Aorta (tissue), 5 donors: ENCODE measurements at places on chromosomes 7 and 10. TPM values are rescaled to one million over a fixed set of nuclear protein-coding genes. Genes with fewer than 3 reads are reported as not detected.

The GPR26 gene
- total RNA-seq, result not detected

The CNNM1 gene
- total RNA-seq, result 0.23 TPM

The MSRB2 gene
- 34.5 TPM for total RNA-seq

GRCh38 chr10:130141460-130141859 is 5.3 kb downstream of the GLRX3 start:
- H3K27me3 ChIP-seq, result no peaks in the 10 kb centered on the region
- no peak overlapping the region for H3K27ac ChIP-seq
- H3K4me1 ChIP-seq, result peaks cover 14% of the 10 kb centered on the region
- no peak overlapping the region for H3K4me3 ChIP-seq
- H3K36me3 ChIP-seq, result peaks cover 1% of the 10 kb centered on the region
- no peak for DNase-seq

DNA sequence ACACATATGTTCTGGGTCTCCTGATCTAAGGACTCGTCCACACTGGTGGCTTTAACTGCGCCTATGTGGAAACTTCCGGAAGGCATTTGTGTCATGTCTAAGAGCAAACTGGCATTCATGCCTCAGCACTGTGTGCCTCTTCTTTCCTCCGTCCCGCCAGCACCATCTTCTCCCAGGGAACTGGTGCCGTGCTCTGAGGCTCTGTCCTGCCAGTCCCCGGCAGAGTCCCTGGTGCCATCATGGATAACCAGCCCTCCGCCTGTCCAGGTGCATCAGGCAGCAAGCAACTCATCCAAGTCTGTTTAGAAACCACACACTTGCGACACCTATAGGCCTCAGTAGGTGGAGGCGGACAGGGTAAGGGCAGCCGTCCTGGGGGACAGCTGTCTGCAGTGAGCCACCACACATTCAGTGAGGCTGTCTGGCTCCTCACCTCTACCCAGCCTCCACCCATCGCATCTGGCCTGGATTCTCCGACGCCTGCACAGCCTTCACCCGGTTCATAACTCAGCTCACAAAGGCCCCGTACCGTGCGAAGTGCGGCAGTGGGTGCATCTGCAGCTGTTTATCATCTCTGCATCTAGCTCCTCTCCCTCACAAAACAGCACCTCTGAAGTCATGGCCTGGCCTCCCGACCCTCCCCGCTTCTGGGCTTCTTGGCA is 162.7 kb downstream of the DIP2C start:
- H3K36me3 ChIP-seq, result no peaks in the 10 kb centered on the region
- no peaks in the 10 kb centered on the region for H3K4me1 ChIP-seq
- H3K4me3 ChIP-seq, result no peak overlapping the region
- H3K27me3 ChIP-seq, result no peaks in the 10 kb centered on the region
- DNase-seq, result no peak

DNA sequence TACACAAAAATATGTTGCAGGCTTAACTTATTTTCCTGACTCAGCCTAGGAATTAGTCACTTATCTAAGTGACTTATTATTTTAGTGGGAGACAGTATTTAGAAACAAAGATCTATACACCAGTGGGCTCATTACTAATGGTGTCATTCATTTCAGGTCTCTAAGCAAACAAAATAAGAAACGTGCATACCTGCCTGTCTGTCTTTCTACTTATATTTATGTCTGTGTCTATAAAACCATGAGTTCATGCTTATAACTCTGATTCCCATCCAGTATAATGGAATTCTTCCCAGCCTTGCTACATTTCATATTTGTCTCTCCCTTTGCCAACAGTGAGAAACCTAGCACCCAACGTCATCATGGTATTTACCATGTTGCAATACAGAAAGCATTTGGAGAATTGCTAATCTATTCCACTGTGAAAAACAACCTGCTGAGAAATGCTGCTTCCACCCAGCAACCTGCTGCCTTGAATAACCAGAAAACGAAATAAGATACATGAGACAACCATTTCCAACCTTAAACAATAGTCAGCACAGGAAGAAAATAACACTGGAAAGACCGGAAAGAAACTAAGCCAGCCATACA is 501.0 kb downstream of the GLRX3 start:
- no peaks in the 10 kb centered on the region for H3K4me1 ChIP-seq
- peaks cover 4% of the 10 kb centered on the region for H3K27me3 ChIP-seq
- H3K36me3 ChIP-seq, result no peaks in the 10 kb centered on the region
- no peak for DNase-seq
- no peak overlapping the region for H3K27ac ChIP-seq
- H3K4me3 ChIP-seq, result no peak overlapping the region

DNA sequence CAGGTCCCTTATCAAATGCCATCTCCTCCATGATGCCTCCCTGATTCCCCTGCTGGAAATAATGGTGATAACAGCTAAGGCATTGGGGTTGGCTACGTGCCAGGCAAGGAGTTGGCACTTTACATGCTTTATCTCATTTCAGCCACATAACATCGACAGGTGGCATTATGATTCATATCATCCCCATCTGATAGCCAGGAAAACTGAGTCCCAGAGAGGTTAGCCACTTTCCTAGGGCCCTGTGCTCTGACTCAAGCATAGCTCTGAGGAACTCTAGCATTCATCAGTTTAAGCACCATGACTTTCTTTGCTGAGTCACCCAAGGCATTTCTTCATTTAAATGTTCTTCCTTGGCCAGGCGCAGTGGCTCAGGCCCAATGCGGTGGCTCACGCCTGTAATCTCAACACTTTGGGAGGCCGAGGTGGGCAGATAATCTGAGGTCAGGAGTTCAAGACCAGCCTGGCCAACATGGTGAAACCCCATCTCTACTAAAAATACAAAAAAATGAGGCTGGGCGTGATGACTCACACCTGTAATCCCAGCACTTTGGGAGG is 6.6 kb downstream of the LEP start:
- H3K4me3 ChIP-seq, result no peak overlapping the region
- DNase-seq, result no peak
- no peak overlapping the region for H3K27ac ChIP-seq
- no peaks in the 10 kb centered on the region for H3K27me3 ChIP-seq
- no peaks in the 10 kb centered on the region for H3K36me3 ChIP-seq
- H3K4me1 ChIP-seq, result no peaks in the 10 kb centered on the region

DNA sequence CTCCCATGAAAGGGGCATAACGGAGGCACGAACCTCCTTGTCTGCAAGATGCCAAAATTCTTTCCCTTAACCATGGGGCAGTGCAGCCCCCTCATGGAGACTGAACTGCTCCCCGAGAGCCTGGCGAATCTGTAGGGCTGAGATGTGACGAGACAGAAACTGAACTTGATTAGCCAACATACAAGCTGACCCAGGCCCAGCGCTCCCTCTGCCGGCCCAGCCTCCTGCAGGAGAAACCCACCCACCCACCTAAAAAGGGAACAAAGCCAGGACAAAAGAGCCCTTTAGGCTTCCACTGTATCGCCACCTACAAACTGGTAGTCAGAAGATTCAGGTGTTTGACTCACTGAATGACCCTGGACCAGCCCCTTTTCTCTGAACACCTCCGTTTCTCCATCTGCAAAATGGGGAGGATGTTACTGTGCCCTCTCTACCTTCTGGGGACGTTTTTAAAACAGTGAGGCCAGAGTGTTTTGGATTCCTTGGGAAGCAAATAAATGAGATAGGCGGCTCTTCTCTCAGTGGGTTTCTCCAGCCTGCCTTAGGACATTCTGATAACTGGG is 58.4 kb downstream of the C10orf105 start:
- no peaks in the 10 kb centered on the region for H3K27me3 ChIP-seq
- DNase-seq, result no peak
- no peaks in the 10 kb centered on the region for H3K36me3 ChIP-seq

- H3K27ac ChIP-seq, result no peak overlapping the region
- H3K4me3 ChIP-seq, result no peak overlapping the region
- no peak for DNase-seq
- H3K36me3 ChIP-seq, result no peaks in the 10 kb centered on the region
- no peaks in the 10 kb centered on the region for H3K27me3 ChIP-seq
Observed at GRCh38 chr7:105816266-105816843, 60.0 kb downstream of the ATXN7L1 start.

GRCh38 chr10:26844396-26844975 is 16.3 kb downstream of the ABI1 start:
- H3K27ac ChIP-seq, result no peak overlapping the region
- H3K4me1 ChIP-seq, result no peaks in the 10 kb centered on the region
- H3K36me3 ChIP-seq, result peaks cover 4% of the 10 kb centered on the region
- DNase-seq, result no peak
- no peaks in the 10 kb centered on the region for H3K27me3 ChIP-seq

- H3K4me1 ChIP-seq, result no peaks in the 10 kb centered on the region
- no peaks in the 10 kb centered on the region for H3K36me3 ChIP-seq
- H3K27ac ChIP-seq, result no peak overlapping the region
Observed at GRCh38 chr10:88336334-88336733, 246.8 kb downstream of the RNLS start.

GRCh38 chr10:99895867-99896266 is 113.4 kb downstream of the ABCC2 start:
- H3K4me3 ChIP-seq, result no peak overlapping the region
- DNase-seq, result no peak
- H3K27ac ChIP-seq, result no peak overlapping the region
